ENCODE measurements at places on chromosomes 7 and 10.

DNA sequence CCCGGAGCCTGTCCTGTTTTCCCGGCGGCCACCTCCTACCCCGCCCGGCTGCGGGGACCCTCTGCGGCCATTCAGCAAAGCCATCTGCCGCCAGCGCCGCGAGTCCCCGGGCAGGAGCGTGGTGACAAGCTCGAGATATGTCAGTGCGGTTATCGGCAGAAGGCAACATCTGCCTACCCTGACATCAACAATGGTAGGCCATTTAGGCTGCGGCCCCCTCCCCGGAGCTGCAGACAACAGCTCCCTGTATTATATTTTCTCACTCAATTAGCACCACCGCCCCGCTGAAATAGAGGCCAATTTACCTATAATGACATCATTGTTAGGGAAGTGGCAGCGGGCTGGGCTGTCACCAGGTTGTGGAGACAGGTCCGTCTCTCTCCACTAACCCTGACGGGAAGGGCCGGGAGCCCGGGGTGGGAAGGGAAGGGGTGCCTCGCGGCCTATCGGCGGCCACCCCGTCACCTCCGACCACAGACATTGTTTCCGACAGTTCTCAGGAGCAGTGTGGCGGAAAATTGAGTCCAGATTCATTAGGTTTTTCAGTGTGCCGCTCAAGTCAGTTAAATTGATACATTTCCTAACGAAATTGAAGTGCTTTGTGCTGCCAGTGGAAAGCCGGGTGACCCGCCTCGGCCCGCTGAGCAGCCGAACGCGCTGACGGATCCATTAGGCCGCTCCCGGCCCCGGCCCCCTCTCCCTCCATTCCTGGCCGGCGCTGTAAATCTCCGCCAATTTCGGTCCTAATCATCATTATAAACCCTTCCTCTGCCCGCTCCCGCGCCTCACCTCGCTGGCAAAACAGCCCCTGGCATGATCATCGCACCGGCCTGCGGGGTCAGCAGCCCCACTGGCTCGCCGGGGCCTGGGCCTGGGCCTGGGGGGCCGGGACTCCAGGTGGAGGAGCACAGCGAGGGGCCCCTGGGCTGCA, 43.0 kb downstream of the UNCX start:
- peak; percentile 33 for DNase-seq

GRCh38 chr10:18456984-18457383, 194.4 kb downstream of the NSUN6 start:
- no peak for DNase-seq

- no peak for DNase-seq
Measured at GRCh38 chr10:110861930-110862649, 9.6 kb upstream of the PDCD4 start.

- DNase-seq = no peak
Measured at GRCh38 chr10:129934196-129934925, 29.7 kb downstream of the EBF3 start.

- no peak for DNase-seq
Measured at GRCh38 chr10:131446171-131446570, 134.7 kb upstream of the TCERG1L start.

GRCh38 chr7:79709574-79710409, 256.3 kb upstream of the MAGI2 start:
- DNase-seq = no peak

- no peak for DNase-seq
Measured at GRCh38 chr7:3069771-3070449, 26.2 kb upstream of the CARD11 start.

DNA sequence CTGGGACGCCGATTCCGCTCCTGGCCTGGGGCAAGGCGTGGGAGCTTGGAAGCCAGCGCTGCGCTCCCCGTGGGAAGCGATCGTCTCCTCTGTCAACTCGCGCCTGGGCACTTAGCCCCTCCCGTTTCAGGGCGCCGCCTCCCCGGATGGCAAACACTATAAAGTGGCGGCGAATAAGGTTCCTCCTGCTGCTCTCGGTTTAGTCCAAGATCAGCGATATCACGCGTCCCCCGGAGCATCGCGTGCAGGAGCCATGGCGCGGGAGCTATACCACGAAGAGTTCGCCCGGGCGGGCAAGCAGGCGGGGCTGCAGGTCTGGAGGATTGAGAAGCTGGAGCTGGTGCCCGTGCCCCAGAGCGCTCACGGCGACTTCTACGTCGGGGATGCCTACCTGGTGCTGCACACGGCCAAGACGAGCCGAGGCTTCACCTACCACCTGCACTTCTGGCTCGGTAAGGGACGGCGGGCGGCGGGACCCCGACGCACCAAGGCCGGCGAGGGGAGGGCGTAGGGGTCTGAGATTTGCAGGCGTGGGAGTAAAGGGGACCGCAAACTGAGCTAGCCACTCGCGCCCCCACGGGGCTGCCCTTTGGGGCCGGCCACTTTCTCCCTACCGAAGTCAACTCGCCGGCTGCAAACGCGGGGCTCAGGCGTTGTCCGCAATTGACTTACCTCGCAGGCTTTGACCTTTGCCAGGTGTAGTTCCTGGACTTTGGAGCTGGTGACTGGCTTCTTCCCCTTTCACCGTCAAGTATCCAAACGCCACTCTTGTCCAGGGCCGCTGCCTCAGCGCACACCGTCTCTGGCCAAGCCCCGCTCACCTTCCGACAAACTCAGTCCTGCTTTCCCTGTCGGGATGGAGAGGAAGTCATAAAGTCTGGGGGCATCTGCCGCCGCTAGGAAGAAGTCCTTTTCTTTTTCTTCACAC, at the start of gene SCIN:
TSS of gene SCIN (plus strand) at position 187 of the 928 bp plus-strand sequence. CDS start at position 254, 67 bp downstream.
- peak; percentile 53 for DNase-seq

DNA sequence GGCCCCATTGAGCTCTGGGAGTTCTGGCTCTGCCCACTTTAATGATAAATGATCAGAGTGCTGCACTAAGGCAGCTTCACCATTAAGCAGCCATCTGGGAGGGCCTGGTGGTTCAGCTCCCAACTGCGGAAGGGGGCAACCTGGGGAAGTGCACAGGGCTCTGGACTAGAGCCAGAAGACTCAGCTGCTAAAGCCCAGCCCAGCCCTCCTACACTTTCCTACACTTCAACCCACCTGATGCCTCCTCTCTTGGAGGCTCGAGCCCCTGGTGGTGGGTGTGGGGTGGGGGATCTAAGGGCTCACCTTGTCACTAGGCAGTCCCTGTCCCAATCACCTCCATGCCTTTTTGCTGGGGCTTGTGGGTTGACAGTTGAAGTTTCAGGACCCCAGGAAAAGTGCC, 60.6 kb upstream of the ANTXRL start:
- DNase-seq = no peak

DNA sequence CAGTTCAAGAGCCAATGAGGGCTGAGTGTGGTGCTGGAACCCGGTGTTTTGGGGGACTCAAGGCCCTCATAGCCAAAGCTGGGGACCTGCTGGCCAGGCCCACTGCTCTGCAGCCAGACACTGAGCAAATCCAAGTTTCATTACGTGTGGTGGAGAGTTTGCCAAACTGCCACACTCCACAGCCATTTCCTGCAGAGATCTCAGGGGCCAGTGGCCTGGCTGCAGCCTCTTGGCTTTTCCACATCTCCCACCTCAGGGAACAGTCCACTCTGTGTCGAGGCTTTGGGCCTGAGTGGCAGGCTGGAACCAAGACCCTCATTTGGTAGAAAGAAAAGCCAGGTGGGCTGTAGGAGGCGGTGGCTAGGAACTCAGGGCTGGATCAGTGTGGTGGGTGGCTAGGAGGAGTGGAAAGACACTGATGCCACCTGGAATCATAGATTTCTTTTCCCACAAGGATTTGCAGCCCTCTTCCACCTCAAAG, 3.2 kb downstream of the HOXA11 start:
- DNase-seq = no peak

DNA sequence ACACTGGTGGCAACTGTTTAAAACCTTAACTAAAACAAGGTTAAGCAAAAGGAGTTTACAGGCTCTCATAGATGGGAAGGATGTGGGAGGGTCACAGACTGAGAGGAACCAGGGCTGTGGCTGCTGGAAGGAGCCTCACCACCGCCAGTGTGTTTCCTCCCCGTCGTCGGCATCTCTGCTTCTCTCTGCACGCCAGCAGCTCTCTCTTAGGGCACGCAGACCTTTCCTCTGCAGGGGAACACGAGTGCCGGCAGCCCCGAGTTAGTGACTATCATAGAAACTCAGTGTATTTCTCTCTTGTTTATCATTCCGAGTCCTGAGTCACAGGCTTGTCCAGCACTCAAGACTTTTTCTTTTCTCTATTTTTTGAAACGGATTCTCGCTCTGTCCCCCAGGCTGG, 8.1 kb upstream of the SH2D4B start:
- DNase-seq = no peak

DNA sequence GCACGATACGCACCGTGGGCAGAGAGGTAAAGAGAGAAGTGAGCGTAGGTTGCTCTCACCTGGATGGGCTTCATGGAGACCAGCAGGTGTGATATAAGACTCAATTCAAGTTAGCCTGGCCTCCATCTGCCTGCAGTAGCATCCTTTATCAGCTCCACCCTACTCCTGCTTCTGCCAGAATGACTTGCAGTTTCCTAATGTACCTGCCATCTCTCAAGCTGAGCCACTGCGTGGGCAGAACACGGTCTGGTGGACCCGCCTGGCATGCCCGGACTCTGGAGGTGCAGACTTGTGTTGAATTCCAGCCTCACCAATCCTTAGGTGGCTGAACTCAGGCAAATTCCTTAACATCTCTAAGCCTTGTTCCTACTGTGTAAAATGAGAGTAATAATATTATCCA, 64.3 kb downstream of the STEAP1B start:
- DNase-seq = no peak

- DNase-seq = no peak
Measured at GRCh38 chr7:47366960-47367359, 215.0 kb downstream of the TNS3 start.

DNA sequence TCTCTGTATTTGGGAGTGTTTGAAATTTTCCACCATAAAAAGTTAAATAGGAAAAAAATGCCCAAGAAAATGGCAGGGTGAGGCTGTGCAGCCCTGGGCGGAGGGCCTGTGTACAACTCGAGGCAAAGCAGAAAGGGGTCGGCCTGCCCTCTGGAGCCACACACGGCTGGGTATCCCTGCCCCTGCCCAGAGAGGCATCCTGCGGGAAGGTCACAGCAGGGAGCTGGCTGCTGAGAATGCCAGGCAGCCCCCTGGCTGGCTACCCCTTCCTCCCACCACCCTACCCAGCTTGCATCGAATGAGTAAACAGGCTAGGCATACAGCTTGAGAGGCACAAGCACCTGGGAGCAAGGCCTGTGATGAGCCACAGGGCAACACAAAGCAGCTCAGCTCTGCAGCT, 46.1 kb downstream of the CAMK2B start:
- DNase-seq = no peak

GRCh38 chr10:121598263-121599249, at the start of gene FGFR2:
TSS of gene FGFR2 (minus strand) at chr10:121598444. CDS start at chr10:121593817, 4,627 bp downstream.
- peak; percentile 22 for DNase-seq

DNA sequence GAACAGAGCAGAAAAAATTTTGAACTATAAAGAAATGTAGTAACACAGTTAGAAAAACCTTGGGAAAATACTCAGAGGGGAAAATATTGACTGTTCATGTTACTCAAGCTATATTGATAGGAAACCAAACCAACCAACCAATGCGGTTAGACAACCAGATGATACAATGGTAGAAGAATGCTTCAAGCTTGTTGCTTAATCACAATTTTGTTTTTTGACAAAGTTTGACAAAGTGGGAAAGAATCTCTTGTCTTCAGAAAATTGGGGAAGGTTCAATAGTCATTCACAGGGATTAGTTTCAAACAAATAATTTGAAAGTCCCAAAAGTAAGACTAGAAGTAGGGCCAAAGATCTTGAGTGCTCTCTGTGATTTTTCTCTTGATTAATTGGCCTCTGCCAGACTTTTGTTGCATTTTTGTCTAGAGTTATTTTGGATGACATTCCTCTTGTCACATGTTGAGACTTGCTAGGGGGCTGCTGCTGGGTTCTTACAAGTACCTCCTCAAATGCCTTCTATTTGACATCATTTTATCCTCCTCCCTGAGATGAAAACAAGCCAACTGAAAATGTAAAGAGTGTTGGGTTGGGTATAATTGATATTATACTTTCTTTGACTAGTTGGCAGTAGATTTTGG, 233.1 kb upstream of the PHYHIPL start:
- no peak for DNase-seq

GRCh38 chr7:111765751-111766643, 203.7 kb upstream of the IMMP2L start:
- no peak for DNase-seq

DNA sequence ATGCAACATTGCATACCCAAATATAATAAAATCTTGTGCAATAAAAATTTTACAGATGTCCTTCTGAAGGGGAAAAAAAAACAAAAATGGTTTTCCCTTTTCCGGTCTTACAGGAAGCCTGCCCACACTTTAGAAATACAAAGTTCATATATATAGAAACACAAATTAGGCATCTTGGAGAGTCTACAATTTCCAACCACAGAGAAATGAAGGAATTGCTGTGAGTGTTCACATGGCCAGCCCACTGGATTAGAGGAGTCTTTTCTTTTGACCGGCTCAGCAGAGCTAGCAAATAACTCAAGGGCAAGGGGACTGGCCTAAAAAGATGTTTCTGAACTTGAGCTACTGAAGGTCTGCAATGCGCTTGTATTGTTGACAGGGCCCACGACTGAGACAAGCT, 92.4 kb downstream of the GLI3 start:
- no peak for DNase-seq

GRCh38 chr10:12594448-12594944, 245.1 kb downstream of the CAMK1D start:
- DNase-seq = no peak

GRCh38 chr10:130924138-130924819, 387.2 kb downstream of the TCERG1L start:
- no peak for DNase-seq

GRCh38 chr7:106865130-106866041, at the start of gene PIK3CG:
TSS of gene PIK3CG (plus strand) at chr7:106865282. CDS start at chr7:106867562, 2,280 bp downstream.
- no peak for DNase-seq

GRCh38 chr10:10829576-10829975, 188.1 kb upstream of the CELF2 start:
- DNase-seq = no peak

DNA sequence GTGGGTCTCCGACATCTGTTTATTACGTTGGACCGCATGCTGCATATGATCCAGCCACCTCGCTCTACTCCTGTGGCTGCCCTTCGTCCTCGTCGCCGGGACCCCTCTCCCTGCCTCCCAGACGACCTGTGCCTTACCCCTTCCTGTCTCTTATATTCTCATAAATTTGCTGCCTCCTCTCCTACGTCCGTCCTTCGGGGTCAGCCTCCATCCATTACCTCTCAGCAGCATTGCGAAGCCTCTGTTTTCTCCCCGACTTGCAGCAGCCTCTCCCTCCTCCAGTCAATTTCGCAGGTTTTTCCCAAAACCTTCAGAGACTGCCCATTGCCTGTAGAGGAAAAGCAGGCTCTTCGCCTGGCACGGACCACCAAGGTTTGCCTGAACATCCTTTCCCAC, 39.4 kb upstream of the LEP start:
- no peak for DNase-seq

DNA sequence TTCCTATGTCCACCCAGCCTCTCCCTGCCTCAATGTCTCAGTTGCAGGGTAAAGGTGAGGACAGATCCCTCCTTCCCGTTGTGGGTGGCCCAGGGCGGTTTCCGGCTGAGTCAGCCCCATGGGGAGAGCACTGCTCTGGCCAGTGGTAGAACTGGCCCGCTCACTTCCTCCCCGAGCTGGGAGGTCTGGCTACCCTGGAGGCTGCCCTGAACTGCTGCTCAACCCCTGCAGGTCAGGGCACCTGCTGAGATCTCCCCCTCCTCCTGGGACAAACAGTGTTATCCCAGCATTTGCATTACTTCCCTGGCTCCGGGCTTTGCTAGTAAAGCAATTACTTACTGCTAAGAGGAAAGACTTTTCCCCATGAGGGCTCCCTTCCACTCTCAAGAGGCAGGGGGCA, 21.4 kb upstream of the IMPDH1 start:
- no peak for DNase-seq
